ENCODE measurements at places on chromosomes 2 and 18. TPM values are rescaled to one million over a fixed set of nuclear protein-coding genes. Genes with fewer than 3 reads are reported as not detected.

- no peak for DNase-seq
These were observed 118.4 kb upstream of the PPP1CB start for GRCh38 chr2:28633204-28633603.

DNA sequence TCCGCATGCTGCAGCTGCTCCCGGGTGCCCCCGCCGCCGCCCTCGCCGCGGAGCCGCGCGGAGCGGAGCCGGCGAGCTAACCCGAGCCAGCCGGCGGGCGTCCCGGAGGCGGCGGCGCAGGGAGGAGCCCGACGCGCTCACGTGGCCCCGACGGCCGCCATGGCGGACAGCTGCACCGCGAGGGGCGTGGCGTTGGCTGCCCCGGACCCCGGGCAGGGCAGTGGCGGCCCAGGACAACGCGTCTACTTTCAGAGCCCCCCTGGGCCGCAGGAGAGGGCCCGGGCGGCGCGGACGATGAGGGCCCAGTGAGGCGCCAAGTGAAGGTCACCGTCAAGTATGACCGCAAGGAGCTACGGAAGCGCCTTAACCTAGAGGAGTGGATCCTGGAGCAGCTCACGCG is 30.0 kb upstream of the CCNYL1 start:
- no peak for DNase-seq

DNA sequence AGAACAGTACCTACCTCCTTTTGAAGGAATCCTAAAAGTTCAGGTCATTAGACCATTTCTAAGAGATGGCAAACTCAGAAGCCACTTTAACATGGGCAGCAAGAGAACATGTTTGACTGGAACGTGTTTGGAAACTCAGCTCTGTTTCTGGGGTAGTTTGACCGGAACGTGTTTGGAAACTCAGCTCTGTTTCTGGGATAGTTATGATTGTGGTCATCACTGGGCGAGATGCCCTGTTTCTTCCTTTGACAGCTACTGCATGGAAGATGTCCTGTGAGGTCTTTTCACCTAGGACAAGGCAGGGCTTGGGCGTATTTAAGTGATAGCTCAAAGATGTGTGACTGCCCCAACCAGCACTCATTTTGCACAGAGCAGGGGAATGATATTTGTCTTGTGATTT is 19.9 kb upstream of the SERPINB13 start:
- DNase-seq = no peak

DNA sequence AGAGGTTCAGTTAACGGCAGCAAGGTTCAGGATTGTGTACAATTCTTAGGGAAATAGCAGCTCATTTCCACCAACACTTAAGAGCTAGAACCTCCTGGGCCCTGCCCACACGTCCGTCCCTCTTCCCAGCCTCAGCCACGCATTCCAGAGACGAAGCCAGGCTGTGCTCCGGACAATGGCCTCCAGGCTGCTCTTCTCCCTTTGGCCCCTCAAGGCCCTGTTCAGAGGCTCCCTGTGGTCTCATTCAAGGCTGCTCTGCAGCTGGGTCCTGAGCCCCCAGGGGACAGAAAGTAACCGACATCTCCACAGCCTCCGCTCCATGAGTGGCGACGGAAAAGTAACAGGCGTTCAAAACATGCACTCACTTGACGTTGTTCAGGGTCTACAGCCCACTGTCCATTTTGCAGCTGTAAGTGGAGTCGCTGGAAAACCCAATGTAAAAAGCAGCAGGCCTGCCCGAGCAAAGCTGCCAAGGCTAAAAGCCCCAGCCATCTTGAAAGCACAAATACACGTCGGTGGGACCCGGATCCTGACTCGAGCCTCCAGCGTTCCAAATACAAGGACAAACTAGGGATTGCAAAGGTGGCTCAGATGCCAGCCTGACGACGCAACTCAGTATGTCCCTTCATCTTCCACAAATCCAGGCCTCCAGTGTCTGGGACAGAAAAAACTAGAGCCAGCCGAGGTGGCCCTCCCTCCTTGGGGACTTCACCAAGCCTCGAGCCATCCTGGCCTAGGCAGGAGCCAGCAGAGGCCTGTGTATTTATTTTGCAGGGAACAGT is 76.9 kb downstream of the NDUFA10 start:
- no peak for DNase-seq

GRCh38 chr18:49655266-49656072 is 93.6 kb downstream of the LIPG start:
- DNase-seq = no peak

- DNase-seq = no peak
These were observed 1362.7 kb upstream of the FAM98A start for GRCh38 chr2:34961822-34962221.

DNA sequence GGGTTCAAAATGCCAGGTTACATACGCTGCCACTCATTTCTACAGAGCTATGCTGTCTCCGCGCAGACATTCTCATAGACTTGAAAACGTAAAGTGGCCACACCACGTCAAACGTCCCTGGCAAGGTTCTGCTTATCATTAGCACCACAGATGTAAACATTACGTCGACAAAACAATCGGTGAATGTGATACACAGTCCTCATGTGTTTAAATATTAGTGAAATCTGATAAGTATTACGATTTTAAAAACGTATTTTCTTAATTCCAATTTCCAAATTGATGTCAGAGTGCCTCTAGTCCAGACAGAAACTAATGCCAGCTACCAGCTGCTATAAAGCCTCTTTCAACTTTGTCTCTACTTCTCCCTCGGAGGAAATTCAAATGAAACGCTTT is 1.2 kb downstream of the STK17B start:
- no peak for DNase-seq

- DNase-seq = no peak
These were observed 345.9 kb upstream of the SPHKAP start for GRCh38 chr2:228527197-228527881.

GRCh38 chr2:160507046-160507407 is 13.4 kb upstream of the RBMS1 start:
- DNase-seq = no peak

DNA sequence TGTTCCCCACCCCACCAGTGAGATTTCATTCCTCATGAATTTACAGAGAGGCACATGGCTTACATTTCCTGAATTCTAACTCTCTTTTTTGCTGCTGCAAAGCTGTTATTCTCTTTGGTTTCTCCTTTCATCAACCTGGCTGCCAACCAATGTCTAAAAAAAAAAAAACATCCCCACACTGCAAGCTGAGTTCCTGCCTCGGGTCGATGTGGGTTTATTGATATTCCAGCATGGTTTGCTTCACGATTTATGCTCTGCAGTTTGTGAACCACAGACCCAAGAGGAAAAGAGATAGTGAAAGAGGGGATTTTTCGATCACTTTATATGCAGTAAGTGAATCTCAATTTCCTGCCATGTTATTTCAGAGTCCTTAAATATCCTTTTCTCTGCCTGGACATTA is 363.6 kb downstream of the LPIN1 start:
- no peak for DNase-seq

XDH gene
- 0.69 TPM for polyA plus RNA-seq

SLC9A4 gene
- polyA plus RNA-seq = not detected

MEP1B gene
- polyA plus RNA-seq = not detected

NEB gene
- under 0.01 TPM for polyA plus RNA-seq

LCT gene
- not detected for polyA plus RNA-seq

DPP10 gene
- not detected for polyA plus RNA-seq

Measured in BJ (cell line).